ENCODE measurements at places on chromosomes 4 and X. TPM values are rescaled to one million over a fixed set of nuclear protein-coding genes. Genes with fewer than 3 reads are reported as not detected.

The AMTN gene
- not detected for total RNA-seq

The NIPAL1 gene
- total RNA-seq, result 2.5 TPM

The TEX13D gene
- total RNA-seq, result not detected

The ITIH6 gene
- not detected for total RNA-seq

The NEIL3 gene
- 5.8 TPM for total RNA-seq

The DUSP21 gene
- total RNA-seq, result not detected

The UGT2B15 gene
- total RNA-seq, result not detected

The MAGEC2 gene
- not detected for total RNA-seq

The ZBED1 gene
- total RNA-seq, result 50.4 TPM

The ZMAT1 gene
- total RNA-seq, result 0.60 TPM

The GAB3 gene
- total RNA-seq, result 3.5 TPM

The ZRSR2 gene
- total RNA-seq, result 4.9 TPM

The PDCL2 gene
- total RNA-seq, result not detected

The NUDT10 gene
- 0.20 TPM for total RNA-seq

The NHS gene
- under 0.01 TPM for total RNA-seq

The RAB9B gene
- 0.13 TPM for total RNA-seq

The CORIN gene
- total RNA-seq, result 0.10 TPM

The BEND2 gene
- not detected for total RNA-seq

The ADH1C gene
- not detected for total RNA-seq

The MAOB gene
- not detected for total RNA-seq

The HSPA4L gene
- total RNA-seq, result 9.8 TPM

The FGFBP2 gene
- total RNA-seq, result not detected

The LDOC1 gene
- total RNA-seq, result 15.4 TPM

The FRMPD4 gene
- under 0.01 TPM for total RNA-seq

The S100P gene
- not detected for total RNA-seq

The TNMD gene
- not detected for total RNA-seq

The C4orf50 gene
- total RNA-seq, result under 0.01 TPM

The CXCL1 gene
- 147 TPM for total RNA-seq

The SYN1 gene
- total RNA-seq, result 0.07 TPM

The PHEX gene
- 0.40 TPM for total RNA-seq

The GAGE12H gene
- total RNA-seq, result not detected

The FAT4 gene
- total RNA-seq, result 19.2 TPM

The TMEM35A gene
- 1.8 TPM for total RNA-seq

The BBS12 gene
- total RNA-seq, result 1.9 TPM

The TRIM60 gene
- not detected for total RNA-seq

The NLGN3 gene
- not detected for total RNA-seq

The TBC1D8B gene
- total RNA-seq, result 3.1 TPM

The MAGIX gene
- total RNA-seq, result 1.9 TPM

The GLRA2 gene
- total RNA-seq, result not detected

The FAM200B gene
- total RNA-seq, result 56.5 TPM

The SMIM10 gene
- 1.5 TPM for total RNA-seq

The TLR6 gene
- 1.4 TPM for total RNA-seq

The OTC gene
- not detected for total RNA-seq

The PPM1K gene
- total RNA-seq, result 6.3 TPM

The SOD3 gene
- total RNA-seq, result 0.07 TPM

The CT45A1 gene
- not detected for total RNA-seq

The ANXA3 gene
- total RNA-seq, result 248 TPM

The RBMXL3 gene
- not detected for total RNA-seq

Measured in mammary microvascular endothelial cell (primary cell).